ENCODE measurements at places on chromosomes 2 and 18.
A peak's percentile ranks its signal among the peaks of the same experiment; 100 is the strongest.

DNA sequence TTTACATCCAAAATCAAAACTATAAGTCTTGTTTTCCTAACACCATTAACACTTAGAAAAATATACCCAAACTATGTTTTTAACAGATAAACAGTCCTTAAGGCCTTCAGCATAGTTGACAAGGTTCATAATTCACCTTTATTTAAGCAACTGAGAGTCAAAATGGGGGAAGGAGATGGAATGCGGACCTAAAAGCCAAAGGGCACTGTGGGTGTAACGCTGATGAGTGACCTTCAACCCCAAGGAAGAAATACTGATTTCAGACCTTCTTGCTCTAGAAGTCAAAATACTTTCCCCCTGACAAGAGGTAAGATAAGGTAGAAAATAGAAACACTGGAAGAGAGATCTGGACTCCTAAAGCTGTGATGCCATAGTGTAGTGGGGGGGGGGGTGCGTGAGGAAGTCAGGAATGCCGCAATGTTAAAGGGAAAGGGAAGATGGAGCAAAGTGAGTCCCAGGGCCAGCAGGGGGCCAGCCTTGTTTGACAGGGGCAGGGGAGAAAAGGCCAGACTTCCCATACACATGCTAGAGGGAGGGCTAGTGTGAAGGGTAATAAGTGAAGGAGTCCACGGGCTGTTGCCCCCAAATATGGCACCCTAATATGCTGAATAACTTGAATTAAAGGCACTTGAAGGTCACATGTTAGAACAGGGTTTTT lies 31.4 kb downstream of the CCDC93 start:
- DNase-seq = no peak

DNA sequence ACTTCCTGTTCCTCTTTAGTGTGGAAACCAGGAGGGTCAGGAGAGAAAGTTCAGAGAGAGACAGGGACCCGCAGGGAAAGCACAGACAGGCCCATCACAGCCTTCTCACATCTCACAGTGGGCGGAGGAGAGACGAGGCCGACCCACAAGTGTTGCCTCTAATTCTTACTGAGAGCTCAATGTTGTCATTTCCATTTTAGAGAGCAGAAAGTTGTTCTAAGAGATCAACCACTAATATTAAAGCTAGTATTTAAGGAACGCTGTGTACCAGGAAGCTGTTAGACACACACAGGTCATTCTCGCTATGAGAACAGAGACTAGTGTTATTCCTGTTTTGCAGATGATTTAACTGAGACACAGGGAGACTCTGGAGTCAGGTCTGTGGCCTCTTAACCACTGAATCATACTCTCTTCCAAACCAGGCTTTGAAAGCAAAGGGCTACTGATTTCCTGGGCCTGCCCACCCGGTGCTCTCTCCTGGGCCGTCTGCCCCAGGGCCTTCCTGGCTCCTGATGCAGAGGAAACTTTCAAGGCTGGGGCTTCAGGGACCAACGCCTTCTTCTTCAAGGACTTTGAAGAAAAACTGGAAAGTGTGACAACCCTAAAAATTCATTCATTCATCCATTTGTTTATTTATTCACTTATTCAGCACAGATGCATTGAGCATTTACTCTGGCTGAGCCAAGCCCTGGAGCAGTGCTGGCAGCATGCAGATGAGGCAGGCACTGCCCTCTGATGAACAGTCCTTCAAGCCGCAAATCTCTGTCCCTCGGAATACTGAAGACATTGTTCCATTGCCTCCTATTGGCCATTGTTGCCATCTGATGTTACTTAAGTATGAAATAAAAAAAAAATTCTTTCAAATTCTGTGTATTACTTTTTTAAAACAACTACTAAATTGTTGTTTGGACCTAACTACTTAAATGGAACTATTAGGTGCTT lies 37.2 kb upstream of the BIN1 start:
- no peak for DNase-seq

- DNase-seq = no peak
Observed at GRCh38 chr2:5946225-5947115, 254.3 kb downstream of the SOX11 start.

DNA sequence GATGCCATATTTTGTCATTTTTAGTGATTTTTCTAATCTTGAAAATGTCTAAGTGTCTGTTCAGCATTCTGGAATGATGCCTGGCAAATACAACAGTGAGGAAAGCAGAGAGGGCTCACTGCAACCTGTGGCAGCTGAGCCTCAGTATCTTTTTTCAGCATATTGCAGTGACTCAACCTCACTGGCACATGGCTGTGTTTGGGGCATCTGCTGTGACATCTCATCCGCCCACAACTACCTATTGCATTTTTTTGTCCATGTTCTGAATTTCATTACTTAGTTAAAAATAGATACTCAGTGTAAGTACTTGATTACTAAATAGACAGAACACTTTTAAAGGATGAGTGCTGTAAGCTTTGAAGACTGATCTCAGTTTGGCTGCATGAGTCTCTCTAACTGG lies 10.7 kb downstream of the BABAM2 start:
- no peak for DNase-seq

- no peak for DNase-seq
Observed at GRCh38 chr2:170143045-170143717, 34.8 kb upstream of the MYO3B start.

DNA sequence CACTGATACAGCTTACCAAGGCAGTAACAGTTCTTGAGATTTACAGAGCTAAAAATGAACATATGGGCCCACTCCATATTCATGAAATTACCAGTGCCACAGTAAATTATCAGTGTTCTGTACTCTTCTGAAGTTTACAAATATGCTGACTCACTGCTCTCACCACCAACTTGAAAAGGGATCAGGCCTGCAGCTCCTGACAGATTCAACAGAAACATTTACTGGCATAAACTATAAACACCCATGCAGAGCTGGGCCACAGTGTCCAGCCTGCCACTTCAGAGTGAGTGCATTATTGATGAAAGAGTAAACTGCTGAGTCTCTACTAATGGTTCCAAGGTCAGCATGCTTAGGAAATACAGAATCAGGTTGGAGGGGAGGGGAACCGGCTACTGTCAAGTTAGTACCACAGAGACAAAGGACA lies 83.1 kb downstream of the FARSB start:
- DNase-seq = peak; percentile 10

DNA sequence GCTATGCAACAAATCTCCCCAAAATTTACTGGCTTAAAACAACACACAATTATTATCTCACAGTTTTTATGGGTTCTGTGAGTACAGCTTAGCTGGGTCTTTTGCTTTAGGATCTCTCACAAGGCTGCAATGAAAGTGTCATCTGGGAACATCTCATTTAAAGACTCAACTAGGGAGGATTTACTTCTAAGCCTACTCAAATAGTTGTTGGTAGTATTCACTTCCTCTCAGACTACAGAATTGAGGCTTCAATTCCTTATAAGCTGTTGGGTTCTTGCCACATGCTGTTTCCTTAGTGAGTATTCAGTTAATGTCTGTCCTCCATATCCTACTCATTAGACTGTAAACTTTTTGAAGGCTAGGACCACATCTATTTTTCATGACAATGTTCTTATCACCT lies 72.3 kb downstream of the MDH1 start:
- DNase-seq = no peak

All from SW480 (cell line).